Activated CD4-positive, CD25-positive, alpha-beta regulatory T cell treated with anti-CD3 and anti-CD28 coated beads, Interleukin-2, amount 50 U/mL, for 24 hours (primary cell): ENCODE measurements at places on chromosomes 11 and 22.

DNA sequence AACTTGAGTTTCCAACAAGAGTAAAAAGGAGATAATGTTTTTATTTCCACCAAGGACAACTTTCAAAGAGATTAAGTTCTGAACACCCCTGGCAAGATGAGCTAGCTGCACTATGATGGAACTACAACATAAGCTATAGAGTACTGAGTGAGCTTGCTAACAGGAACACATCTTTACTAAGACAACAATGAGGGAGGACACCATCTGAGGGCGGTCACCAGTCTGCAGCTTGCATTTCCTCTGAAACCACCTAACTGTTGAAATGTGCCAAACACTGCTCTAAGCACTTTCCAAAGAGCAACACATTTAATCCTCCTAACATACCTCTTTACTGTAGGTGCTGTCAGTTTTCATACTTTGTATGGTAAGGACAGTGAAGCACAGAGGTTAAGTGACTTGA, 68.4 kb downstream of the TCF20 start:
- ATAC-seq, result peak; percentile 58

GRCh38 chr11:129698212-129698611, 117.4 kb upstream of the TMEM45B start:
- ATAC-seq, result no peak

GRCh38 chr11:126262216-126262615, 6.5 kb downstream of the SRPRA start:
- no peak for ATAC-seq

DNA sequence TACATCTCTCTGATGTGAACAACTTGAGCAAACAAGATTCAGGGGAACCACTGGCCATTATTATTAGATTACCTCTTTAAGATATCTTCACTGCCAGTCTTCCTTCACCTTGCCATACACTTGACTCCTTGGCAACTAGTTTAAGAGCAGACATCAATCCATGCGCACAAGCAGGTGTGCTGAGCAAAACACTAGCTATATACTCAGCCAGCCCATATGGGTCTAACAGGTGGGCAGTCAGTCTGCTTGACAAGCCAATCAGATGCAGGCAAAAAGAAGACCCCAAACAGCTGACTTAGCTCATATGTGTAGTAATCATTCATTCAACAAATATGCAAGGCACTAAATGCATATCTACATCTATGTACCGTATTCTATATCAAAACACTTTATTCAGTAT, 101.2 kb downstream of the SIK3 start:
- no peak for ATAC-seq

DNA sequence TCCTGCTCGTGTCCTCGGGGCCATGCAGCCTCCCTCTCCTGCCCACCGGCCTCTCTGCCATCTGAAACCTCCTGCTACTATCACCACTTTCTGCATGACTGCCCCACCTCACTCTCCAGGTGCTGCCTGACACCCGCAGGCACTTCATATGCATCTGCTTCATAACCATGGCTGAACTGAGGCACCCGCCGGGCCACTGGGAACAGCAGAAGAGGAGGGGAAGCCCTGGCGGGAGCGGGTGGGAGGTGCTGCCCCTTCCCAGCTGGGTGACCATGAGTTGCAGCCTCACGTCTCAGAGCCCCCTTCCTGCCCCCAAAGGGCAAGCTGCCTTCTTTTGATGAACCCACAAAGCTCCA, 21.7 kb upstream of the PICK1 start:
- ATAC-seq, result no peak

- ATAC-seq, result no peak
Observed at GRCh38 chr11:128598506-128599150, 11.3 kb upstream of the ETS1 start.

- ATAC-seq, result no peak
Observed at GRCh38 chr11:63611395-63611747, 2.9 kb downstream of the PLAAT3 start.

- ATAC-seq, result no peak
Observed at GRCh38 chr11:67251841-67252240, 14.4 kb upstream of the GRK2 start.

GRCh38 chr11:36295926-36296325, at the start of gene PRR5L:
PRR5L (plus strand) TSS chr11:36296288; CDS start chr11:36401122, 104,834 bp downstream.
- ATAC-seq, result no peak

GRCh38 chr11:72250661-72251464, 6.9 kb upstream of the PHOX2A start:
- no peak for ATAC-seq

- no peak for ATAC-seq
Observed at GRCh38 chr11:82720267-82721065, 13.2 kb downstream of the FAM181B start.

DNA sequence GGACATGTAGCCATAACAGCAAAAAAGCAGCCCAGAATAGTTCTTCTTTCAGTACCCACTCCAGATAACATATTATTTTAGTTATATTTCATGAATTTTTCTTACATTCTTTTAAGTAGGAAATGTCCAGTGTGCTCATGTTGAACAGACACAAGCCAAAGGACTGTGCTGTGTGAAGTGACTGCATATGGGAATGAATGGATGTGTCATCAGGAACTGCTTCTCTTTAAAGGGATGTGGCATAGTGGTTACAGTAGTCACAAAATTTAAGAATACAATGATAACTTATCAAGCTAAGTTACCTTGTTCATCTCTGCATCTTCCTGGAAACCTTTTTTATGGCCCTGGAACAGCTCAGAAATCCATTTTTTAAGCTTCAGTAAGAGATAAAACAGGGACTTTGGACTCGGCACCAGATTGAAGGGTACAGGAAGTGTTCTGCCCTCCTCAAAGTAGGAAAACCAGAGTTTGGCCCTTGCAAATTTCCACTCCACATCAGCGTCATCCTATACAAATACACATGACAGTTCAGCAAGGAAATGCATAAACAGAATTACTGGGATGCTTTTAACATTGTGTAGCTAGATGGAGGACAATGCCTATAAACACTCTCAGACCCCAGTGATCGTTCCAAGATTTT, 112.8 kb downstream of the TRPC6 start:
- no peak for ATAC-seq

DNA sequence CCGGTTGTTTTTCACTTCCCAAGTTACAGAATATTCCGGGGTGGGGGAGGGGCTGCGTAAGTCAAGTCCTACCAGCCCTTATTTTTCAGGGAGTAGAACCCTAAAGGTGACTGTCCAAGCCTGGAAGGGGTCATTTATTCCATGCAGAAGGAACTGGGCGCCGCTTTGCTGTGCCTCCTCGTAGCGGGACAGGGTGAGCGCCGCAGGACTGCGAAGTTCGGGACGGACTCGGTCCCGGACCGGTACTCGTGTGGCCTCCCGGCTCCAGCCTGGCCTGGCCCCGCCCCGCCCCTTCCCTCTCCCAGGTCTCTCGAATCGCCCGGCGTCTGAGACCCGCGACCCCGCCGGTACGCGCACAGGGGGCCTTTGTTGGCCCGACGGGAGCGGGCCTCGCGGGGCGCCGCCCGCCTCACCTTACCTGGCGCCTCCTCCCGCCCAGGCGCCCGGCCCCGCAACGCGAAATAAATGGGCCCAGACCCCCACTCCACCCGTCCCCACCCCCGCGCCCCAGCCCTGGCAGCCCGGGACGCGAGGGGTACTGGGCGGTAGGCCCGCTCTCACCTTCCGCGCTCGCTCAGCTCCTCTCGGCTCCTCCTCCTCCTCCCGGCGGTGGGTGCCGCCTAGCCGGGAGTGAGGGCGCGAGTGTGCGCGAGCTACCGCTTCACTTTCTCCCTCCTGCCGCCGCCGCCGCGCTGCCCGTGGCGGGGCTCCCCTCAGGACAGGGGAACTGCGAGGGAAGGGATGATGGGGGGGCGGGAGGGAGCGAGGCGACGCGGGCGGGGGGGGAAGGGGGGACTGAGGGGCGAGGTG, 698 bp downstream of the PAK1 start:
- ATAC-seq, result peak; percentile 69

GRCh38 chr22:28094771-28095170, 175.7 kb upstream of the PITPNB start:
- no peak for ATAC-seq

DNA sequence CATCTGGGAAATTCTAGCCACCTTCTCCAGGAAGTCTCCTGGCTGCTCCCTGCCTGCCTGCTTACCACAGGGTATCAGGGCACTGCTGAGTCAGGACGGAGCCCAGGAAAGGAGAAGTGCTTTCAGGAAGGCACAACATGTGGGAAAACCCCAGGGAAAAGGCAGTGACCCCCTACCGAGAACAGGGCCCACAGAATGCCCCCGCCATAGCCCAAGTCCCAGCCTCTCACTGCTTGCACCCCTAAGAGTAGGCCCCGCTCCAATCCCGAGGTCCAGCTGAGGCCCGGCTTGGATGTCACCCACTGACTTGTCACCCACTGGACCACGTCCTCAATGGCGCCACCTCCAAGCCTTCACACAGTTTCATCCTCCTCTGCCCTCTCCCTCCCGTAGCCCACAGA, 34.1 kb downstream of the ARAP1 start:
- ATAC-seq, result no peak

DNA sequence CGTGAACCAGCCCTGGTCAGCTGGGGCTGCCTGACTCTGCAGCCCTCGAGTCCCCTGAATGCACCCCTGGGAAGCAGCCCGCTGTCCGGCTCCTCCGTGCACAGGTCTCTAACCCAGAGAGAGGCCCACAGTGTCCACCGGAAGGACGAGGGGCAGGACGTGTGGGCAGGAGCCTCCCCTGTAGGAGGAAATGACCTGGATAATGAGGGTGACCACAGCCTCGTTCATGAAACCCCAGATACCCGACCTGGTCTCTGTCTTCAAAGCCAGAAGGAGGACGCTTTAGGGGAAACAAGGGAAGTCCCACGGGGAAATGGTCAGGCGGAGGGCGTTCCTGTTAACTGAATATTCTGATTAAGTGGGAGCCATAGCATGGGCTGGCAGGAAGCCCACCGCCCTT, 23.3 kb downstream of the LIF start:
- no peak for ATAC-seq

DNA sequence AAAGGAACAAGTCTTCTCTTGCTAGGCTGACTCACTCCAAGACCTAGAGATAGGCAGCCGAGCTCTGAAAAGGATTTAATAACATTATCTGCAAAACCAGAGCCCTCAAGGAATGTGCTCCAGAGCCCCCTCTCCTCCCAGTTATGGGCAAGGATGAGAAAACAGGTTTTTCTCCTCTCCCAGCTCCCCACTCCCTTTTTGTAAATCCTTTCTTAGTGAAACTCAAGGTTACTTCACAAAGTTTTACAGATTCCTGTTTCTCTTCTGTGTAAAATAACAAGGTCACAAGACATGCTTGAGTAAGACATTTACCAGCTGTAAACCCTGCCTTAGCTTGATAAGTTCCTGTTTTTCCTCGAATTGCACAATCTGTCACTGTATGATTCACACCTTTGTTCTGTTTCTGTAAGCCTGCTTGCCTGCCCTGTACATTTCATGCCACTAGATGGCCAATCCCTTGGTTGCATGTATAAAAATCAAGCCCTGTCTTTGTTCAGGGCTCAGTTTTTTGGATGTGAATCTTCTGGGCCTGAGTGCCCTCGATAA, 489.4 kb downstream of the KCNA4 start:
- ATAC-seq, result no peak

DNA sequence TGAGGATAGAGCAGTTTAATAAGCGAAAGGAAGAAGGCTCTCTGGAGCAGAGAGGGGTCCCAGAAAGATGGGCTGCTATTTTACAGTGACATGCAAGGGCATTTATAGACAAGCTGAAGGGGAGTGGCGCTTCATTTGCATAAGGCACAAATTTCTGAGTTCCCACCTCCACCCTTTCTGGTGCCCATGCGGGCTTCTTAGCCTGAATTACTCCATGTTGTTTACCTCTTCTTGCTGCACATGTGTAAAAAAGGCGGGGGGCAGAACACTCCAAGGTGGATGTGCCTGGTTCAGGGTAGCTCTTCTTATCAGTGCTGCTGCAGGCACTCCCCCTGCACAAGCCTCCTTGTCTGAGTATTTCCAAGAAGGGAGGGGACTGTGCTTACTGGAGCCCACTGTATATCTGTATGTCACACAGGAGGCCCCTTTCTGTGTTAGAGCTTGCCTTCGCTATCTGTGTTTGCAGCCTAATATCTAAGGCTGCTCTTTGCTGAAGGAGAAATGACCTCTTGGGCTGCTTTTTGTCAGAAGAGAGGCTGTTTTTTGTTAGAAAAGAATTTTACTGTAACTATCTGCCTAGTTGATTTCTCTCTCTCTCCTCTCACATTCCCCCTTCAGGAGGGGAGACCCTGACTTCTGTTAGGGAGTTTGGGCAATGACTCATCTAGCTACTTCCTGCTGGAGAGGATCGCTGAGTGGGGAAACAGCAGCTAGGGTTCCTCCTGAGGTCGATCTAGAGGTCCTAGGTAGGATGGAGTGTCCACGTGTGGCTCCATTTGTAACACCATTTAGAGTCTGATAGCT, 1057.0 kb upstream of the CNTN5 start:
- no peak for ATAC-seq

DNA sequence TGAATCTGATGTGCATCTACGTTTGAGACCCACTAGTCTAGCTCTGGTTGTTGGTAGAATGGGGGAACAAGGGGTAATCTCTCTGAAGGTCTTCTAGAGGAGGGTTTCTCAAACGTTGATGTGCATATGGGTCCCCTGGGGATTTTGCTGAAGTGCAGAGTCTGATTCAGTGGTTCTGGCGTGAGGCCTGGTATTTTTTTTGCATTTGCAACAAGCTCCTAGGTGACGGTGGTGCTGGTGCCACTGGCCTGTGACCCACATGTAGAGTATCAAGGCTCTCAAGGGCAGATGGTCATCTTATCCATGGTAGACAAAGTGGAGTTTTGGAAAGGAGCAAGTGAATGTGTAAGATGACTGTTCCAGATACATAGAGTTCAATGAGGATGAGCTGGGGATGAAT, 97.1 kb downstream of the CEP164 start:
- ATAC-seq, result no peak

DNA sequence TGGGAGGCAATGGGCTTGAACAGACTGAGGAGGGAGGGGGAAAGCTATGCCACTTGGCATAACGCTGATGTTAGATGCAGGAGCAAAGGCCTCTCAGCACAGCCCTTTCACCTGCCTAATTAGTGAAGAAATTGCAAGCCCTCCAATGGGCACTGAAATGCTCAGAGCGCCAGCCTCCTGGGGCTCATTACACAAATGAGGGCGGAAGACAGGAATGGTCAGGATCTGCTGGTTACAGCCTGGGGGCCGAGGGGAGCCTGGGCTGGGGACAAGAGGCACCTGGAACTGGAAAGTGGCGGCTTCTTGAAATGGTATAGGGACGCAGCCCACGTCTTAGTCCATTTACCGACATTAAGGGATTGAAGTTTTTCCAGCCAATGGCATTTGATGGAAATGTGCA, 50.2 kb upstream of the PLET1 start:
- no peak for ATAC-seq

GRCh38 chr22:48075604-48076003, 1313.2 kb downstream of the TBC1D22A start:
- ATAC-seq, result no peak

- no peak for ATAC-seq
Observed at GRCh38 chr11:112826026-112826425, 135.2 kb upstream of the NCAM1 start.

GRCh38 chr11:30282289-30282631, 40.6 kb upstream of the ARL14EP start:
- ATAC-seq, result no peak

- no peak for ATAC-seq
Observed at GRCh38 chr11:74171630-74171968, 510 bp downstream of the PPME1 start.
